Fibroblast of skin of left biceps (primary cell): ENCODE measurements at places on chromosomes 1 and 21.

GRCh38 chr1:28449904-28450303 is 55.9 kb upstream of the RCC1 start:
- DNase-seq, result no peak

DNA sequence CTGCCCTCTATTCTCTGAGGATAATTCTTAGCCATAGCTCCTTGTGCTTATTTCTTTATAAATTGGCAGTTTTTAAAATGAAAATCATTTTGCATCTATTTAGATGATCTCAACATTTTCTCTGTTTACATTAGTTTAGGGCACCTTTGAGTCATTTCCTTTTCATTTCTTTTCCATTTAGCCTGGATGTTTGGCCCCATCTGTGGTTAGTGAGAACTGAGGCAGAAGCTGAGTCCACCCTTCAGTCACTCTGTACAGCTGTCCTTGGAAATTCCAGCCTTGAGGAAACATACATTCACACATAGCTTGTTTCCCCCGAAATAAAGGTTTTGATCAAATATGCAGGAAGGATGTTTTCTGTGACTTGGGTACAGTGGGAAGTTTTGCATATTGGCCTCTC is 123.7 kb downstream of the NTNG1 start:
- DNase-seq, result no peak

DNA sequence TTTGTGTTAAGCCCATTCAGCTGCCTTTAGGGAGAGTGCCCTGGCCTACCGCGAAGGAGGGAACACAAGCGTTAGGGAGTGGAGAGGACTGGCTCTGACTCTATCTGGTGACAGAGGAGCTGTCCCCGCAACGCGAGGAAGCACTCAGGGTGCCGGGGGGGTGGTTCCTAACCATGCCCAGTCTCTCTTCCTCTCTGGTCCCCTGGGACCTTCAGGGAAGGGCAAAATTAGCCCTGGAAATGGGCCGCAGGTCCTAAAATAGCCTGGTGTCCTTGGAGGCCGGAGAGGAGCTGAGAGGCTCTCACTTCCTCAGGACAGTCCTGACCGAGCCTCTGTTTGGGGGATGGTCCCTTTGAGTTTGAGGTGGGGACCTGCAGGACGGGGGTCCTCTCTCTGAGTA is 5.8 kb downstream of the SLC45A1 start:
- DNase-seq, result no peak

DNA sequence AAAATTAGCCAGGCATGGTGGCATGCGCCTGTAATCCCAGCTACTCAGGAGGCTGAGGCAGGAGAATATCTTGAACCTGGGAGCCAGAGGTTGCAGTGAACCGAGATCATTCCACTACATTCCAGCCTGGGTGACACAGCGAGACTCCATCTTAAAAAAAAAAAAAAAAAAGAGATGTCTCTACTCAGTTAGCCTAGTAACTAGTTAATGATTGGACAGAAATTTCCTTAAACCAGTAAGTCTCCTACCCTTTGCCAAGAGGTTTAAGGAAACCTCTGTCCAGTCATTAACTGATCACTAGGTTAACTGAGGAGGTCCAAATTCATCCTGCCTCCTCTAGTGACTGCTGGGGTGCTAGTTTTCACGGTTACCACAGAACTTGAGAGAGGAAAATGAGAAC is 143.9 kb upstream of the UBE2U start:
- no peak for DNase-seq

DNA sequence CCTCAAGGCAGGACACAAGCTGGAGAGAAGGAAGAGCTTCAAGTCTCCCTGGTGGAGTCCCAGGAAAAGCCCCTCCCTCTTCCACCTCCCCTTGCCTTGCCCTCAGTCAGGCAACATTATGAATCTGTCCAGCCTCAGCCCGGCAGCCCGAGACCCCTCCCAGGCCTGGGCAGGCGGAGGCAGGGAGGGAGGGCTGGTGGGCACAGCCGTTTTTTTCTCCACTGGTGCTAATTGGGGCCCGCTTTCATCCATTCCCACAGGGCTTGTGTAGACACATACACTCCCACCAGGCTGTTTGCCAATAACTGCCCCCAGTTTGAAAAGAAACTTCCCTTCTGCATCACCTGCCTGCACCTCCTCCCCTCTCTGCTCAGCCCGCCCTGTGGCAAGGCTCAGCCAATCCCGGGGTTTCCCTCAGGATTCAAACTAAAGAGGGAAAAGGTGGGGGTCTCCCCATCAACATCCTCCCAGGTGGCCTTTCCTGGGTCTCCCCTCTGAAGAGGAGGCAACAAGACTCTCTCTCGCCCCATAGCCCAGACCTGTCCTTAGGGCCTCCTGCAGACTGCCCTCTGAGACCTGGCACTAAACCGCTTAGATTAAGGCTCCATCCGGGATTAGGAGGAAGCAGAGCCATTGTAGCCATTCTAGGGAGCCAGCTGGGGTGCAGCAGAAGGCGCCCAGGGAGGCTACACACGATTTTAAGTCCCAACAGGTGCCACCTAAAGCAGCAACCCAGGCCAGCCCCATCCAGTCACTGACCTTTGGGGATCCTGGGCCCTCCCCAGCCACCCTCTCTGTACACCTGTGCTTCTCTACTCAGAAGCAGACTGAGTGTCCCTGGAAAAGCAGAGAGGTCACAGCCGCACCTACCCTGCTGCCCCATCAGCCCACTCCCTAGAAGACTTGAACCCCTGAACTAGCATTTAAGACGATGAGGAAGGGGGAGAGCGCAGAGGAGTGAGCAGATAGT is 3.5 kb downstream of the IGSF9 start:
- DNase-seq, result no peak

DNA sequence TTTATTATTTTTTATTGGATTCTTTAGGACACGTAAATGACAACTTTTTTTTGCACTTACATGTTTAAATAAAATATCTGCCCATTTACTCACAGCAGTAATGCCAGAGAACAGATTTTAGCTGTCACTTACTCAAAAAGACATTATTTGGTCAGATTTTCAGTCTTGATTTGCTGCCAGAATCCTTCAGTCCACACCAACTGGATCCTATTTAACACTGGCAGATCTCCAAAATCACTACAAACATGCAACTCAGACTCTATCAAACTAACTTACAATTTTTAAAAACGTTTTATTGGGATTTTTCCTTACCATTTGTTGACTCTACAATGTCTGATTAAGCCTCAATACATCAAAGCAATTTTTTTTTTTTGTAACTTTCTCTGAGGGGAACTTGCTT is 11.1 kb downstream of the ATP6V1G3 start:
- peak; percentile 87 for DNase-seq

GRCh38 chr1:52328615-52329014 is 37.4 kb downstream of the CC2D1B start:
- DNase-seq, result no peak

- no peak for DNase-seq
Measured at GRCh38 chr1:87796471-87796901, 467.8 kb downstream of the LMO4 start.

DNA sequence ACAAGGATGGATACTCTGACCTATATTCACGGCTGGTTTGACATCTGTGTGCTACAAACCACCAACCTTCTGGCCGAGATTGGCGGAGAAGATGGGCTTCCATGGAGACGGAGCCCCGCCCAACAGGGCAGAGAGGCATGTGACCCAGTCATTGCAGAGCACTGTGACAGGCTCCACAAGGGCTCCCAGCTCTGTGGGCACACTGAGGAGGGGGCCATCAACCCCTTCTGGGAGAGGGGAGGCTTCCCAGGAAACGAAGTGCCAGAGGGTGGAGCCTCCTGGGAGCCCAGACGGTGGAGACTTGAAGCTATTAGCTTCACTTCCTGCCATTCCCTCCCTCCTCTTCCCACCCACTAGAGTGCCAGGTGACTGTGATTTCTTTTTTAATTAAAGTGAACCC is 71.6 kb upstream of the IFFO2 start:
- no peak for DNase-seq

DNA sequence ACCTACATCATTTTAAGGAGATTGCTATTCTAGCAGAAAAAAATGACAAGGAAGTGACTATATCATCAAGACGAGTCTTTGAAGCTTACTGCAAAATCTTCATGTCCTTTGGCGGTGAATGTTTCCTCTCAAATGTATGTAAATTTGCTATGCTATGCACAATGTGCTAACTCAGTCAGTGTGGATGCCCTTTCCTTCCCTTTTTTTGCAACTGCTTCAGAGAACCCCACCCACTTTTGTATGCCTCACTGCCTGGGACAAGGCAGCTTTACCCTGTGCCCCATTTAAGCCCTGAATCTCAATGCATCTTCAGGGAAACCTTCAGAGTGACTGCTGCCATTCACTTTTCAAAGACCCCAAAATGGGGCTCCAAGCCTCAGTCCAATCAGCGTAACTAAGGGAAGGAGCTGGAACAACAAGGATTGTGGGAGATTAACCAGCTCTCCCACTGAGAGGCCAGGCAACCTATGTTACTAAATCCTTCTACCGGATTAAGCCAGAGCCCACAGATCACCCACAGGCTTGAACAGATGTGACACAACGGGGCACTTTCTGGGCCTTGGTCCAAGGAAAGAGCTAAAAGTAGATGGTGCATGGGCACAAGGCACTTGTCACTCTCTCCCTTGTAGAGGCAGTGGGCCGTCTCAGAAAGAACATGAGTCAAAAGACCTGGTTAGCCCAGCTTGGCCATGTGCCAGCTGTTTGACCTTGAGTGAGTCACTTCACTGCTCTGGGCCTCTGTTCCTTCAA is 154.4 kb downstream of the PLPP3 start:
- DNase-seq, result no peak

GRCh38 chr1:30605441-30605920 is 117.9 kb downstream of the MATN1 start:
- no peak for DNase-seq

DNA sequence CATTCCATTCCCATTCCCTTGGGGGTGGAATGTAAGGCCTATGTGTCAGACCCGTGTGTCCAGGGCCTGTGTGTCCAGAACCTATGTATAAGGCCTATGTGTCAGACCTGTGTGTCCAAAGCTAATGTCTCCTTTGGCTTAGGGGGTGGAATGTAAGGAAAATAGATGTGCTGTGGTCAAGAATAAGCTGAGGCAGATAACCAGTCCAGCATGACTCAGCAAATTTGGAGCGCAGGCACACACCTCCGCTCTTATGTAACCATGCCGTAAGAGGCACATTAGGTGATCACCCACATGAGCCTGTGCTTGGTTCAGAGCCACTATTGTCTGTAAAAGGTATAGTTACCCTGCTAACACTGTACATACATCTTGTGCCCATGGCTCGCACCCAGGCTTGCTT is 150.8 kb upstream of the SGIP1 start:
- no peak for DNase-seq

- no peak for DNase-seq
Measured at GRCh38 chr1:193415256-193415655, 228.8 kb upstream of the B3GALT2 start.

GRCh38 chr1:155188268-155188667 is 14.6 kb downstream of the TRIM46 start:
- no peak for DNase-seq

GRCh38 chr1:152162792-152163463 is 3.9 kb upstream of the RPTN start:
- DNase-seq, result peak; percentile 18

DNA sequence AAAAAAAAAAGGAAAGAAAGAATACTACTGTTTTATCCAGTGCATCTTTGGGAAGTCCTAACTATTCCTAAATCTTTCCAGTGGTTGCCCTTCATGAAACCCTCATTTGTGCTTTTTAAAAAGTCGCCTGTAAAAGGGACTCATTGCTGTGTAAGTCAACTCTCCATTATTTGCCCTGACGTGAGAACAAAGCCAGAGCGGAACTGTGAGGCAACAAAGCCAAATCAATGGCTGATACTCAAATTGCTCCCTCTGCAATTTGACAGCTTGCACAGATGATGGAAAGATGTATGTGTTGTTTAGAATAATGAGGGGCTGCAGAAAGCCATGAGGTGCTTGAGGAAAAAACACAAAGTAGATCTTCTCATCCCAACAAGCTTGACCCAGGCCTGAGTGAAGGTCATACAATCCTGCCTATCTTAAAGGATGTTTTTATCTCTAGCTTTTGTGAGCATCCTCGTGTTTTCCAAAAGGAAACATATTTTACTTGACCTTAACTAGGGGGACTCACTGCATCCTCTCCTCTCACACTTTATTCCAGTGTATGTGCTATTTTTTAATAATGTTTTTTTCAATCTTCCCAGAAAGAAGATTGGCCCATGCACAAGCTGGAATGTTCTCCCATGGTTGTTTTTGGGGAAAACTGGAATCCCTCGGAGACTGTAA is 33.4 kb downstream of the SMYD2 start:
- no peak for DNase-seq

GRCh38 chr1:115873184-115873583 is 32.3 kb upstream of the NHLH2 start:
- DNase-seq, result no peak

DNA sequence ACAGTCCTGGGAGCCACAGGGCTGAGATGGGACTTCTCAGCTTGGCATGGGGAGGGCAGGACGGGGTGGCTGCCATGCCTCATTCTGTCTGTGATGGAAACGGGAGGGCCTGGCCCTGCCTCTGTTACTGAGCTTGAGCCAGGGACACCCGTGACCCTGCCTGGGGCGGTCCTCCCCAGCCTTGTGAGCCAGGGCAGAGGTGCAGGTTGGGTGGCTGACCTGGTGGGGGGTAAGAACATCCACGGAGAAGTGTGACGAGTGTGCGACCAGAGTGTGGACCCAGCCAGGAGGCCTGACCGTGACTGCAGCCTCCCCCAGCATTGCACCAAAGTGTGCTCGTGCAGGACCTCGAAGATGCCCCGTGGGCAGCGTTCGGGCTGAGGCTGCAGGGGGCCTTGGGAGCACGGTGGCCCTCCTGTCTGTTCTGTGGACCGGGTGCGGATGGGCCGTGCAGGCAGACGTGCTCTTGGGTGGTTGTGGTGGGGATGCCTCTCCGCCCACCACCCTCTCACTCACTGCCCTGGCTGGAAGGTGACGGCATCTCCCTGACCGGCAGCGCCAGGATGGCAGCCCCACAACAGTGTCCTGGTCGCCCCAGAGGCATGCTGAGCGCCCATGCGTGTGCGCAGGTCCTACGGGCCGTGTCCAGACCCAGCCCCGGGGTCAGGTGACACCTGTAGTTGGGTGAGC is 45.4 kb downstream of the SKI start:
- DNase-seq, result no peak

DNA sequence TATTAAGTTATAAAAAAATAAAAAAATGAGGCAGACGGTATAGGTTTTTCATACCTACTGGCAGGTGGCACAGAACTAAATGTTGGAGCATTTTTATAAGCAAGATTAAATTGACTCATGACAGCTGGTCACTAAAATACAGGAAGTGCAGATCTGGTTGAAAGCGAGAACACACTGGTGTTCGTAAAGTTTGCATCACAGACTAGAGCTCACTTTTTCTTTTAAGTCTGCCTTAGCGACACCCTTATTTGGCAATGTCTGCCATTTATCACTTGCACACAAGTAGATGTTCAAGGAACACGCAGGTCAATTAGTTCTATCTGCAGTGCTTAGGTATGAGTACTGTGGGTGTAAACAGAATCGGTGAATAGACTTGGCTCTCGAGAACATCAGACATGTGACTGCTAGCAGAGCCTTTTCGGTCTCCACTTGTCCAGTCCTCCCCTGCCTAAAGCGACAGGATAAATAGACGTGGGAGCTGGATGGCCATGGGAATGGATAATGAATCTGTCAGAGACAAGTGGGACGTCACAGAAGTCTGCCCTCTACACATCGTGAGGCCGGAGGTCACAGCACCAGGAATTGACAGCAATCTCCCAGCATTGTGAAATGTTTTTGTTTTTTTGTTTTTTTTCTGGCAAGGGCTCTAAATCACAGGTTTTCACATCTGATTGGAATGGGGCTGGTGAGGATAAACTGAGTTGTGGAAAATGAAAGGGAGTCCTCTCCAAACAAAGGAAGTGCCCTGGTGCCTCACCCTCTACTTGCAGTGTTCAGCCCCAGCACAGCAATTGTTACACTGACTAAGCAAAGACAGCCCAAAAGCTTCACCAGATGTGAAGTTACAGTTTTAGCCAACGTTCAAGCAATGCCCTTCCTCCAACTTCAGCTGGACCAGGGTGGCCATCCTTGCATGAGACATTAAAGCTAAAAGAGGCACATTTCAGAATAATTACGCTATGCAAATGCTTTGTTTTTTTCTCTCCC is 248.9 kb downstream of the NTNG1 start:
- DNase-seq, result no peak
